Epithelial cell of proximal tubule (primary cell): ENCODE measurements at places on chromosomes 2 and 18. TPM values are rescaled to one million over a fixed set of nuclear protein-coding genes. Genes with fewer than 3 reads are reported as not detected.

The SLC16A14 gene
- 1.0 and 1.1 TPM in 2 replicates for total RNA-seq

The MAP3K19 gene
- not detected in 2 replicates for total RNA-seq

The CD207 gene
- total RNA-seq = not detected in 2 replicates

The DAPL1 gene
- total RNA-seq = not detected in 2 replicates

The LRRTM1 gene
- total RNA-seq = 0.81 and 2.0 TPM in 2 replicates

The PRKD3 gene
- 31.8 and 45.9 TPM in 2 replicates for total RNA-seq

The UNC80 gene
- not detected in 2 replicates for total RNA-seq

The TANK gene
- 25.8 and 34.1 TPM in 2 replicates for total RNA-seq

The APLF gene
- total RNA-seq = 2.3 and 5.1 TPM in 2 replicates

- DNase-seq = no peak
Observed at GRCh38 chr2:197075281-197075680, 148.8 kb upstream of the PGAP1 start.

GRCh38 chr2:97779141-97779540 is 65.8 kb downstream of the ZAP70 start:
- DNase-seq = no peak

- DNase-seq = no peak
Observed at GRCh38 chr2:224594840-224595239, 9.7 kb upstream of the CUL3 start.

- no peak for DNase-seq
Observed at GRCh38 chr2:32559136-32559535, 68.7 kb upstream of the TTC27 start.

DNA sequence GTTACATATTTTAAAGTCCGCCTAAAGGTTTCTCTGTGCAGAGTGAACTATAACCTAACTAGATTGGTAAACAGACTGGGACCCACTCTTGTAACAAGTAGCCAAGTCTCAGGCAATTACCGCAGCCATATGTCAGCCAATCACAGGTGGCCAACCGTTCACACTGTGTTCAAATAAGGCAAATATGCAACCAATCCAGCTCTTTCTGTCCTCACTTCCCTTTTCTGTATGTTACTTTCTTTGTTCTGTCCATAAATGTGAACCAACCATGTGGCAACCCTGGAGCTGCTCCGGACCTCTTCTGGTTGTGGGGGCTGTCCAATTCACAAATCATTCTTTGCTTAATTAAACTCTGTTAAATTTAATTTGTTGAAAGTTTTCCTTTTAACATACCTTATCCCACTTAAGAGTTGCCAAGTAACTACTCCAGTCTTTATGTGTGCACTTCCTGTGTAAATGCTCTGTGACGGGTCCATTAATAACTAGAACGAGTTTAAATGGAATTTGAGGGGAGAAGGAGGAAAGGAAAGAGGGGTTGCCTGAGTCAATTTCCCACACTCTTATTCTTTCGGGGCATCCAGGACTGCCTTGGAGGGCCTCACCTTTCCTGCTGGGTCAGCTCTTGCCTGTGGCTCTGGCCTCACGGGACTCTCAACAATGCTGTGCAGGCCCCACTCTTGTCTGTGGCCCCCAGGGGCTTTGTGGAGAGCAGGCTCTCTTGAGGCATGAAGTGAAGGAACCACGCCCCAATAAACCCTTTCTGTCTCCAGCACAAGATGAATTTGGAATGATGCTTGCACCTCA is 6.6 kb upstream of the RPL37A start:
- DNase-seq = no peak

DNA sequence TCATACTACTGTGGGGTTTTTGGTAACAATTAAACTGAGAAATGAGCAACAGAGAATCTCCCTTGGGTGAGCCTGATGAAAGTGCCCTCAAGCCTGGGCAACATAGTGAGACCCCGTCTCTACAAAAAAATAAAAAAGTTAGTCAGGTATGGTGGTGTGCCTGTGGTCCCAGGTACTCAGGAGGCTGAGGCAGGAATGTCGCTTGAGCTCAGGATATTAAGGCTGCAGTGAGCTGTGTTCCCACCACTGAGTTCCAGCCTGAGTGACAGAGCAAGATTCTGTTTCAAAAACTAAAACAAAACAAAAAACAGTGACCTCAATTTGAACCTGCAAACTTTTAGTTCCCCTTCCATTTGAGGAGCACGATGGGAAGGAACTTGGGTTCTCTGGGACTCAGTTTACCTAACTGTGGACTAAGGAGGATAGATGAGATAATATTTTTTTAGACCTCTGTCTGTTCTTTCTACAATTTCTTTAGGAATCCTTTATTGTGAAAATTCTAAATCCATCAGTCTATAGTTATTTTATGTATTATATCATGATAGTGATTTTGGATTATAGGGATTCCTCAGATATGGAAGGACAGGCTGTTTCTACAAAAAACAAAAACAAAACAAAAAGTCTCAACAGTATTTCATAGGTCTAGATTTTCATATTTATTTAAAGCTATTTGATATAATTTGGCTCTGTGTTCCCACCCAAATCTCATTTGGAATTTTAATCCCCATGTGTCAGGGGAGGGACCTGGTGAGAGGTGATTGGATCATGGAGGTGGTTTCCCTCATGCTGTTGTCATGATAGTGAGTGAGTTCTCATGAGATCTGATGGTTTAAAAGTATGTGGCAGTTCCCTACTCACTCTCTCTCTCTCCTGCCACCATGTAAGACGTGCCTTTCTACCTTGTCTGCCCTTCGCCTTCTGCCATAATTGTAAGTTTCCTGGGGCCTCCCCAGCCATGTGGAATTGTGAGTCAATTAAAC is 178.6 kb downstream of the MYCN start:
- DNase-seq = no peak

GRCh38 chr2:38394903-38395341 is 17.8 kb upstream of the ATL2 start:
- DNase-seq = no peak

DNA sequence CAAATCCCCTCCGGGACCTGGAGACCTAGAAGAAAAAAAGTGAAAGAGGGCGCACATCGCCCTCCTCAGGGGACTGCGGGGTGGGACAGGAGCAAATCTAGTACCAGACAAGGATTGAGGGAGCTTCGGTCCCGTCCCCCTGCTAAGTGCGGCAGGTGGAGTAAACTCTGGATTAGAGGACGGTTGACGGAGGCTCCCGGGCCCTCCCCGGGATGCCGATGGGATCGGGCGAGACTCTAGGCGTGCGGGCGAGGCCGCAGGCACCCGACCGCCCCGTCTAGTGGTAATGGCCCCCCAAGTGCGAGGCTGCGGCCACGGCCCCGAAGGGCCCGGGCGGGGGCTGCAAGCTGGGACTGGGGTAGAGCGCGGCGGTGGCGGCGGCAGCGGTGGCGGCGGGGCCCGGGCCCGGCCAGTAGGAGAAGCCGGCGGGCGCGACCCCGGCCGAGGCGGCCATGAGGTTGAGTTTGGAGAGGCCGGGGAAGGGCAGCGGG is 3.5 kb downstream of the FEV start:
- DNase-seq = no peak

- no peak for DNase-seq
Observed at GRCh38 chr18:32262092-32262491, 72.3 kb downstream of the MEP1B start.

- DNase-seq = no peak
Observed at GRCh38 chr2:215360596-215360995, 48.7 kb downstream of the ATIC start.
